ENCODE measurements at places on chromosomes 16 and 17.

- no peak for DNase-seq
Measured at GRCh38 chr16:25080420-25081131, 31.0 kb upstream of the LCMT1 start.

DNA sequence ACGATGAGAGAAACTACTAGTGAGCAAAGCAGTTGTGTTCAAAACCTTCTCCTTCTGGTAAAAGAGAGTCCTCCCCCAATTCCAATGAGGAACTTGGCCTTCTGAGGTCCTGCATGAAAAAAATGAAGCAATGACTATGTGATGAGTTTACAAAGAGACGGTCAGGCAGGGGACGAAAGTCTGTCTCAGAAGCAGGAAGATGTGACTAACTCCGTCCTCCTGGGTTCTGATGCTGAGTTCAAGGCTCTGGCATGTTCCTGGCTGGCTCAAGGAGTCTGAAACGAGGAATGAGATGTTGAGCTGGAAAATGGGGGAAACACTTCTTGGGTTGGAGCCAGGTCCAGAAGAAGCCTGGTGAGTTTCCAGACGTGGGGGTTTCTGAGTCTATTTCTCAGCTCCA is 129.6 kb downstream of the CPPED1 start:
- peak; percentile 87 for DNase-seq

- DNase-seq: no peak
Measured at GRCh38 chr17:39972271-39972670, 8.3 kb upstream of the PSMD3 start.

- no peak for DNase-seq
Measured at GRCh38 chr16:71359431-71359830, 908 bp downstream of the CALB2 start.

- no peak for DNase-seq
Measured at GRCh38 chr16:81138831-81139557, 42.8 kb upstream of the GCSH start.

DNA sequence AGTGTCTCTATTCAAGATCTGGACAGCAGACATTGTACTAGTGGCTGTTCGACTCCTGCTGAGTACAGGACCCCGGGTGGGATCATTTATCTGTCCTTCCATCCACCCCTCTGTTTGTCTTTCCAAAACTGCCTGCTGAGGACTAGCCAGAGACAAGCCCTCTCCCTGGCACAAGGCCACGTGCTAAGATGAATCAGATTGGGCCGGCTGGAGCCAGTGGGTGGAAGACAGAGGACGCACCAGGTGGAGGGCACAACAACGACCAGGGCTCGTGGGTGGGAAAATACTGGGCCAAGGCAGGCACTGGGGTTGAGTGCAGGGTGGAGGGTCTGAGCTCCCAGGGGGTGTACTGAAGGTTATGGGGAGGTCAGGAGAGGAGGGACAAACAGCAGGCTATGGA is 1.4 kb upstream of the CA7 start:
- DNase-seq: no peak

All from EH (cell line).